A172 (cell line): ENCODE measurements at places on chromosomes 4 and X.

GRCh38 chr4:98639523-98639922 is 18.9 kb downstream of the TSPAN5 start:
- no peak for DNase-seq

- peak; percentile 26 for DNase-seq
Measured at GRCh38 chrX:47311932-47312774, 58.2 kb upstream of the ZNF157 start.

DNA sequence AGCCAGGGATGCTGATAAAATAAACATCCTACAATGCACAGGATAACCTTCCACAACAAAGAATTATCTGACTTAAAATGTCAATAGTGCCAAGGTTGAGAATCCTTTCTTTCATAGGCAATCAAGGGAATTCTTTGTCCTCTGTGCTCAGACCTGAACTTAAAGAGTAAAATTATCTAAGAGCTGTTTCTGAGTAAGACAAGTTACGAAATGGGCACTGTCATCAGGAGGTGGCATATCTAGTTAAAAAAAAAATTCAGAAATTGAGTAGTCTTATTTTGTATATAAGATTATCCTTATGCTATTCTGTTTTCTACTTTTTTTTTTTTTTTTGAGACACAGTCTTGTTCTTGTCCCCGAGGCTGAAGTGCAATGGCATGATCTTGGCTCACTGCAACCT is 3.3 kb upstream of the RAB33B start:
- DNase-seq = no peak

GRCh38 chr4:62232814-62233213 is 1032.7 kb downstream of the ADGRL3 start:
- DNase-seq = no peak

DNA sequence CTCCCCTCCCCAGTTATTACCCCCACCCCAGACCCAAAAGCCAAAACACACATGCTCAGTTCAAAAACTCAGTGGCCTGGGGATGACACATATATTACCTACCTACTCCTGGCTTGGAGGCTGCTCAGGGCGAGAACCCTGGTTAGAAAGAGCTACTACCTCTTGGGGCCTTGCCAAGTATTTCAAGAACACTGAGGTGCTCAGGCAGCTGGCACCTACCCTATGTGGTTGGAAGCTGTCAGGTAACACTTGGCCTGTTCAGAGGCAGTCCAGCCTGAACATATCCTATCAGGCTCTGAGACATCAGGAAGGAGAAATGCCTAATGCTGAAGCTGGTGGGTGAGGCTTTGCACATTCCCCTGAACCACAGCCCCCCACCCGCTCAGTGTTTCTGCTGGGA is 4.9 kb downstream of the BCAP31 start:
- DNase-seq = no peak

GRCh38 chrX:10104958-10105658 is 51.7 kb upstream of the CLCN4 start:
- no peak for DNase-seq

GRCh38 chrX:41164449-41164848 is 79.2 kb downstream of the USP9X start:
- no peak for DNase-seq

GRCh38 chr4:31442236-31442635 is 722.1 kb downstream of the PCDH7 start:
- no peak for DNase-seq

DNA sequence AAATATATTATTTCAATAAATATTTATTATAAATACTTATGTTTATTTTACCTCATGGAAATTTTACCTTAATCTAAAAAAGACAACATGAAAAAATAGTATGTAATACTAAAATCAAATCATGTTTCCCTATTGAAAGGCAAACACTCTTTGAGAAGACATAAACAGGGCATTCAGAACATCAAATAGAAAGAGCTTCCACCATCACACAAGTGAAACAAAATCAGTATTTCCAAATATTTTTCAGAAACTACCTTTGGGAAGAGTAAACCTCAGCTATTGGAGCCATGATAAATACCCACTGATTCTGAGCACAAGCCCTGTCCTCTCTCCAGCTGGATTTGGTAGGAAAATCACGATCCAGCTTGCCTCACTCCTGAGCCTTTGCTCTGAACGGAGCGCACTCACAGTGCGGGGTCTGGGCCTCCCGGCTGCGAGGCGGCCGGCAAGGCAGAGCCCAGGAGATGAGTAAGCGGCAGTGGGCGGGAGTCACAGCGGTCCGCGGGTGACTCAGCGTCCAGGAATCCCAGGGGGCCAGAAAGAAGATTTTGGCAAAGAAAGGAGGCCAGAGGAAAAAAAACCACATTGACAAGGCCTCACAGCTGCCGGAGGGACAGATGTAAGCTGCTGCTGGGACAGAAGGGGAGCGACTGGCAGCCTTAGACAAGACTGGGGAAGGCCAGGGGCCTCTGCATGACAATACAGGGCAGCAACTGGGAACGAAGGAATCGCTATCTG is 14.7 kb upstream of the ANXA5 start:
- peak; percentile 89 for DNase-seq

DNA sequence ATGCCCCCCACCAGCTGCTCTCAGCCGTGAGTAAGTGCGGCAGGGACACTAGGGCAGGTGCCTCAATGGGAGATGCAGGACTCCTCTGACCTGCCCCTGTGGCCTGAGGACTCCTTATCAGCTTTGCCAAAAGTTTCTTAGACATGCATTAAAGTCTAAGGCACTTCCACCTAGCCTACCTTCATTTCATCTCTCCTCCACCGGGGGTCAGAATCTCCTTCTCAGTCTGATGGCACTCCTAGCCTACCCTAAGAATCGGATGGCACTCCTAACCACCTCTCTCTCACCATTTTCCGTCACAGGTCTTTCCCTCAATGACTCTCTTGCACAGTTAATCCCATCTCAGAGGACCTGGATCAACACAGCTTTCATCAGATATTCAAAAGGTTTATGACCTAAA is 85.9 kb downstream of the OTC start:
- DNase-seq = no peak

GRCh38 chr4:141409556-141409955 is 188.9 kb downstream of the ZNF330 start:
- no peak for DNase-seq

- no peak for DNase-seq
Measured at GRCh38 chr4:98193459-98194105, 50.3 kb upstream of the STPG2 start.

DNA sequence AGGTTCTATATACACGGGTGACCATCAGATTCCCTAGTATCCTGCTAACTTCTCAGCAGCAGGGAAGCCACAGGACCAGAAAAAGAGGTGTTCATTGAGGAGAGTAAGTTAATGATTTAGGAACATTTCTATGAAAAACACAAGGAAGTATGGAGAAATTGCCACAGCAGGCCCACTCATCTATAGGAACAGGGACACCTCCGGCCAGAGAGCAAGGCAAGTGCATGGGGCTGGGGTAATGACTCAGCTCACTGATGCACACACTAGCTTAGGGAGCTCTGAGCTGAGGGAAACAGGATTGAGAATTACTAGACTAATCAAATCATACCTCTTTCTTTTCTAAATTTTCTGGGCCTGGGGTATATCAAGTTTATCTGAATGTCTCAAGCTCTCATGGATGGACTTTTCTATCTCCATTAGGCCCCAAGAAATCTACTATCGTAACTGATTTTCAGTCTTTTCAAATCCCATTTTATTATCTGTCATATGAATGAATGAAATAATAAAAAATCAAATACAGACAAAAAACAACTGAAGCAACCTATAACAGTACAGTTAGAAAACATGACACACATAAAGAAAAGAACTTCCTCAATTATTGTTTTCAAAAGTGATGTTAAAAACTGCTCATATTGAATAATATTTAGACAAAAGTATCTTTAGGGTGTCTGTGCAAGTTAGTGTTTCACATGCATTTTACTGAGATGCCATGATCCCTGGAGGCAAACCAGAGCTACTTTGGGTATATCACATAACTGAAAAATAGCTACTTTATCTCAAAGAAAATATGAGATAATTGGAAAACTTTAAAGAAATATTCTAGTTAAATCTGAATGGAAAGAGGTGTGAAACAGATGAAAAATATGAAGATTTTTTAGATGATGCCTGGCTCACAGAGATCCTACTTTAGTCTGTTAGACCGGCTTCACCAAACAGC is 89.8 kb downstream of the FBXO8 start:
- no peak for DNase-seq

DNA sequence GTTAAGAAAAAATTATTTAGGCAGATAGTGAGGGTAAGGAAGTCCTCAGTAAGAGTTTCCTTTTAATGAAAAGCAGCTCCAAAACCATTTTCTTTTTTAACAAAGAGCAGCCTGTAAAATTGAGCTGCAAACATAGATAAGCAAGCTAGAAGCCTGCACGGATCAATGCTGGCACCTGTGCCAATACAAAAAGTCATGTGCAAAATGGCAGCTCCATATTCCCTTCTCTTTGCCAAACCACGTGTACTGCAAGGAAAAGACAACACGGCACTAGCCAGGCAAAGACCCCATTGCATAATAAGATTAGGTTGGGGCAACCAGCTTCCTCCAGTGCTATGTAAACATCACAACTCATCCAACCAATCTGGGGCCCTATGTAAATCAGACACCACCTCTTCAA is 268.4 kb upstream of the INTU start:
- DNase-seq = no peak

- DNase-seq = no peak
Measured at GRCh38 chr4:156961196-156962057, 10.2 kb downstream of the PDGFC start.

DNA sequence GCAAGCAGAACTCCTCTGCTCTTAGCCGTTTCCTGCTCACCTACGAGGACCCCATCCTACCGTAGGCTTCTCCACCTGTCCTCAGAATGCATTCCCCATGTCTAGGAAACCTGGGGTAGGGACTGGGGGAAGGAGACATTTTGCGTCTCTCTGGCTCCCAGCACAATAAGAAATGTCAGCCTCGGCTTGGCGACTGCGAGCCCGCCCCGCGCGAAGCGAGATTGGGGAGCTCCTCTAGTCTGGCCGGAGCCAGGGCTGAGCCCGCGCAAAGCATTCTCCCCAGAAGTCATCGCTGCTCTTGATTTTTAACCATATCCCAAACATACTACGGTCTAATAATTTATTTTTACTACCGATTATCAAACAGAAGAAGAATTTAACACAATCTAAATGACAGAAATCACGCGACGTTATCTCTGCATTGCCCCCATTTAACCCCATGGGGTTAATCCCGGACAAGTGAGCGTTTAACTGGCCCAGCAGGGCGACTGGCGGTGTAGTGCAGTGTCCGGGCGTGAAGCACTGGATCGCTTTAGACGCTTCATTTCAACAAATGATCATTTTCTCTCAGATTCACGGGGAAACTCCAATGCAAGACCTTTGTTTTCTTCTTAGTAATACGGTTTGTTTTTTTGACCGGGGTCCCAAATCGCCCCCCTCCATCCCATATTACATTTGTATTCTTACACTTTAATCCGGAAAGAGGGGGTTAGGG is 8.0 kb upstream of the PITX2 start:
- no peak for DNase-seq

GRCh38 chr4:41443340-41444079 is 94.4 kb upstream of the LIMCH1 start:
- no peak for DNase-seq

DNA sequence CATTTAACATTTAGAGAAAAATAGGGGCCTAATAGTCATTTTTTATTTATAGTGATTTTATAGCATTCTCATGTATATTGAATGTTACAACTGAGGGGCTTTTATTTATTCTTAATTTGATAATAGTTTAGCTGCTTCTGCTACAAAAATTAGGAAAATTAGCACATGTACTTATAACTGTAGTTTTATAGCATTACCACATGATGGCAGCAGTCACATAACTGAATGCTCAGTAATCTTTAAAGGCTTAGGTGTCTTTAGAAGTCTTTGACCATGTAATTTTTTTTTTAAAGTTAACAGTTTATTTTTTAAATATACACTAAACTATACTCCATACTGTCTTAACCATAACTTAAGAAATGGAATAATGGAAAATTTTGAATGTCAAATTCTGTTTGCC is 136.6 kb downstream of the STAG2 start:
- DNase-seq = peak; percentile 15

- no peak for DNase-seq
Measured at GRCh38 chr4:53963336-53963735, 101.1 kb downstream of the CHIC2 start.
